ENCODE measurements at places on chromosomes 1 and 21. TPM values are rescaled to one million over a fixed set of nuclear protein-coding genes. Genes with fewer than 3 reads are reported as not detected.

Gene NES
- 56.9 TPM for total RNA-seq

Gene SPRR1A
- not detected for total RNA-seq

- H3K4me1 ChIP-seq: peaks cover 57% of the 10 kb centered on the region
- H3K4me3 ChIP-seq: no peak overlapping the region
- H3K27ac ChIP-seq: peak overlapping the region; percentile 52
- H3K36me3 ChIP-seq: no peaks in the 10 kb centered on the region
Measured at GRCh38 chr1:61241411-61241838, 159.1 kb downstream of the NFIA start.

DNA sequence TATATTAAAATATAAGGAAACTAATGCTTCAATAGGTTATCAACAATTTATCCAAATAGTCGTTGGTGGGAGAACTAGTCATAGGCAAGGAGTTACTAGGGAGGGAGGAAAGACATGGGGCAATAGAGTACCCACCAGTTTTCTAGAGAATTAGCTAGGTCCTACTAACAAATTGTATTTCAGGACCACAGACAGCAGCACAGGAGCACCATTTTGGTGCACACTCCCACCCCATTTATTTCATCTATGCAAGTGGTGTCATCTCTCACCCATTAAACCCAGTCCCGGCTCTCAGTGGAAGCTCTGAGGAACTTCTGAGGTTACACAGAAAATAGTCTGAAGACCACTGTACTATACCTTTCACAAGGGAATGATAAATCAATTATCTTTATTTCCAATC lies 89.0 kb upstream of the BCAR3 start:
- H3K27ac ChIP-seq: no peak overlapping the region
- H3K4me3 ChIP-seq: no peak overlapping the region
- peaks cover 2% of the 10 kb centered on the region for H3K27me3 ChIP-seq
- no peaks in the 10 kb centered on the region for H3K36me3 ChIP-seq

DNA sequence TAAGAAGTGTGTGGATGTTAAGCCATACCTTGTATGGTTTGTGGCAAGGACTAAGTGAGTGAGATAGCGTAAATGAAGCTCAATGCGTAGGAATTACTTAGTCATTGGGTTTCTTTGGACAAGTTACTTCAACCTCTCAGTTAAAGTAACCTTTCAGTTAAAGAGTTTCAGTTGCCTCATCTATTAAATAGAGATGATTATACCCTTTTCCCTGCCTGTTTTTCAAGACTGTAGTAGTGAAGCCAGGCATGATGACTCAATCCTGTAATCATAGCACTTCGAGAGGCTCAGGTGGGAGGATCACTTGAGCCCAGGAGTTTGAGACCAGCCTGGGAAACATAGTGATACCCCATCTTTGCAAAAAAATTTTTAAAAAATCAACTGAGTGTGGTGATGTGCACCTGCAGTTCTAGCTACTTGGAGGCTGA lies 6.3 kb downstream of the ZMPSTE24 start:
- no peak for DNase-seq
- peaks cover 25% of the 10 kb centered on the region for H3K36me3 ChIP-seq
- no peak overlapping the region for H3K27ac ChIP-seq
- H3K27me3 ChIP-seq: no peaks in the 10 kb centered on the region
- H3K4me1 ChIP-seq: peaks cover 9% of the 10 kb centered on the region
- H3K4me3 ChIP-seq: no peak overlapping the region

All from mesothelial cell of epicardium (in vitro differentiated cells).